ENCODE measurements at places on chromosomes 4 and X. TPM values are rescaled to one million over a fixed set of nuclear protein-coding genes. Genes with fewer than 3 reads are reported as not detected.

DNA sequence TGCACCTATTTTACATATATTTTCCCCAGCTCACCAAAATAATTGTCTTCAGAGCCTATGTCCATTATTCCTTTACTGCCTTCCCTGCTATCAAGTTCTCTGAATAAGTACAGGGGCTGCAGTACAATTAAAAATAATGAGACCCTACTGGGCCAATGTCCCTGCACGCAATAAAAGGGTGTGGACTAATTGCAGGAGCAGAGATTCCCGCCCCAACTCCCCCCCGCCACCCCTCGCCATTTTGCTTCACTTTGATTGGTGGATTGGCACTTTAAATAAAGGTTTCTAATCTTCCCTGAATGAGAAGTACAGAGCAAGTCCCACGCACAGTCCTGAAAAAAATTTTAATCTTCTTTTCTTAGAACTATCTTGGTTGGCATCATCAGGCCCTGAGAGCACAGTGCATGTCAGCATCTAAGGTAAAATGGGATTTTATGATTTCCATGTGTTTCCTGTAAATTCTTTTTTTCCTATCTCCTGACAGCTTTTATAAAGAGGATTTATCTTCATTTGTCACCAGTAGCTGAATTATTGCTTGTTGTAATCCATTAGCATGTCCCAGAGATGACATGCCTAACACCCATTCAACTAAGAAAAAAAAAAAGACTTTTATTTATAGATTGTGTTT, at the start of gene AMBN:
TSS of gene AMBN (plus strand) at position 302 of the 628 bp plus-strand sequence. CDS start at position 405, 103 bp downstream.
- H3K4me1 ChIP-seq, result no peaks in the 10 kb centered on the region
- no peaks in the 10 kb centered on the region for H3K36me3 ChIP-seq
- H3K4me3 ChIP-seq, result no peak within 1 kb of the TSS
- H3K27ac ChIP-seq, result no peak within 1 kb of the TSS

DNA sequence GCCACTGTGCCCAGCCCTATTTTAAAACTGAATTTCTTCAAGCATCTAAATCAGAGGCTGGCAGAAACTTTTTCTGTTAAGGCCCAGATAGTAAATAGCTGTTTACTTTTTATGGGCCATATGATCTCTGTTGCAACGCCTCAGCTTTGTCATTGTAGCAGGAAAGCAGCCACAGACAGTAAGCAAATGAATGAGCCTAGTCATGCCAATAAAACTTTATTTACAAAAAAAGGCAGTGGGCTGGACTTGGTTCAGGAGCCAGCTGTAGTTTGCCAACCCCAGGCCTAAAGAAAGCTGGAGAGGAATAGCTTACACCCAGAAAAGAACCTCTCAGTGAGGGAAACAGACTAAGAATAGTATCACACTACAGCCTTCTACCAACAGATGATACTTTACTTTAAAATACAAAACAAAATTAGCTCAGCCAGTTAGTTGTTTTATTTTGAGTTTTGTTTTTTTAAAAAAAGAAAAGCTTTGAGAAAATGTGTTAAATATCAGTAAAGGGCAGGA, 25.5 kb downstream of the CHST7 start:
- no peaks in the 10 kb centered on the region for H3K4me1 ChIP-seq
- no peak overlapping the region for H3K27ac ChIP-seq
- H3K27me3 ChIP-seq, result no peaks in the 10 kb centered on the region
- no peaks in the 10 kb centered on the region for H3K36me3 ChIP-seq

DNA sequence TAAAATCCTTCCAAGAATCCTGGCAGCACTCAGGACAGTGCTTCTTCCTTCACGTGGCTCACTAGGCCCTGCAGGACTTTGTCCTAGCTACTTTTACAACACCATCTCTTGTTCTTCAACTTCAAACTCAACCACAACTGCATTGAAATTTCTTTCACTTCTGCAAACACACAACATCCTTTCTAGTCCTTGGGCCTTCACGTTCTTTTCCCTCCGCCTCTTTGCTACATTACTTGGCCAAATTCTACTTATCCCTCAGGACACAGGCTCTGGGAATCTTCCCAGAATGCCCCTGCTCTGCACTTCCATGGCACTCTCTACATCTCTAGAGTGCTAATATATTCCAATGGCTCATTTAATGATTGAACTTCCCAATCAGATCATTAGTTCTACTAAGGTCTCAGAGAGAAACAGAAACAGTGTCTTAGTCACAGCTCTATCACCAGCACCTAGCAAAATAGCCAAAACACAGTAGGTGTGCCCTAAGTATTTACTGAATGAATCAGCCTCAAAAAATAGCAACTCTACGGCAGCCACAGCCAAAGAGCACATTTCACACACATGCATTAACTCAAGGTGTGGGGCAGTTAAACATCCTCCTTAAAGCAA, 73.3 kb downstream of the MANBA start:
- no peak for DNase-seq
- peaks cover 28% of the 10 kb centered on the region for H3K36me3 ChIP-seq
- no peaks in the 10 kb centered on the region for H3K27me3 ChIP-seq
- H3K4me3 ChIP-seq, result no peak overlapping the region
- no peaks in the 10 kb centered on the region for H3K4me1 ChIP-seq
- H3K27ac ChIP-seq, result no peak overlapping the region

- no peak for DNase-seq
- H3K36me3 ChIP-seq, result no peaks in the 10 kb centered on the region
- H3K4me1 ChIP-seq, result no peaks in the 10 kb centered on the region
- H3K27ac ChIP-seq, result no peak overlapping the region
- H3K4me3 ChIP-seq, result no peak overlapping the region
Measured at GRCh38 chrX:49257846-49258748, 6.4 kb downstream of the FOXP3 start.

Gene CXCL9
- polyA plus RNA-seq, result 0.25 TPM

Gene PARM1
- polyA plus RNA-seq, result 5.1 TPM
